ENCODE measurements at places on chromosomes 7 and 10.

- DNase-seq = no peak
Observed at GRCh38 chr7:158536871-158537515, 50.6 kb downstream of the PTPRN2 start.

- no peak for DNase-seq
Observed at GRCh38 chr10:59580026-59580863, 129.4 kb downstream of the SLC16A9 start.

DNA sequence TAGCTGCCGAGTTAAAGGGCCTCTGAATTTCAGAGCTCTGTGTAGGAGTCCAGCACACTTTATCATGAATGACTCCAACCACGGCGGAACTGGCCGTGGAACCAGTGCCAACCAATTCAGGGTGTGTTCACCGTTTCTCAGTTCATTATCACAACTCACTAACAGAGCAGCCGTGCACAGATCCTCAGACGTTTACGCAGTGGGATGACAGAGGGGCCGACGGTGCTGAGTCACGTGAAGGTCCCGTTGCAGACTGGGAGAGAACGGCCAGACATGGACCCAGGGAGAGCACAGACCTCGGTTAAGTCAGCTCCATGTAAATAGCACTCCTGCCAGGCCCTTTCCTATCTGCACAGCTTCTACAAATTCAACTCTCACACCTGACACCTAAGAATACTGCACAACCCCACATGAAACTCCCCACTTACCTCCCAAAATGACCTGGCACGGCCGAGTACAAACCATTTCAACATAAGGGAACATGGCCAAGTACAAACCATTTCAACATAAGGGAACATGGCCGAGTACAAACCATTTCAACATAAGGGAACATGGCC is 95.5 kb downstream of the DIP2C start:
- no peak for DNase-seq

DNA sequence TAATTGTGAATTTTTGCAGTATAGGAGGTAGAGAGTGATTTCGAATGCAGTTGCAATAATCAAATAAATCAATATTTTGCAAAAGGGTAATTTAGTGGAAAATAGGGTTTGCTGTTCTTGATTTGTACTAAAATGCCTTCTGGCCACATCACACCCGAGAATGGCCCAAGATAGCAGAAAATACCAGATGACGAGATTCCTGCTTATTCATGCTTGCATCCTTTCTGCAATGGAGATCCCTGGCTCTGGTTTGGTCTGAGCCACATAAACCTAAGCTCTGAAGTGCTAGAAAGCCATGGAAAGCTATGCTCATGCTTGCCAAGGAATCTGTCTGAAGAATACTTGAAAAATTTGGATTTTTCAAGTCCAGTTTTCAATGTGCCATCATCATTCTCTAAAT is 634.2 kb upstream of the COBL start:
- DNase-seq = no peak

GRCh38 chr7:37354656-37355131 is 94.0 kb downstream of the ELMO1 start:
- no peak for DNase-seq

DNA sequence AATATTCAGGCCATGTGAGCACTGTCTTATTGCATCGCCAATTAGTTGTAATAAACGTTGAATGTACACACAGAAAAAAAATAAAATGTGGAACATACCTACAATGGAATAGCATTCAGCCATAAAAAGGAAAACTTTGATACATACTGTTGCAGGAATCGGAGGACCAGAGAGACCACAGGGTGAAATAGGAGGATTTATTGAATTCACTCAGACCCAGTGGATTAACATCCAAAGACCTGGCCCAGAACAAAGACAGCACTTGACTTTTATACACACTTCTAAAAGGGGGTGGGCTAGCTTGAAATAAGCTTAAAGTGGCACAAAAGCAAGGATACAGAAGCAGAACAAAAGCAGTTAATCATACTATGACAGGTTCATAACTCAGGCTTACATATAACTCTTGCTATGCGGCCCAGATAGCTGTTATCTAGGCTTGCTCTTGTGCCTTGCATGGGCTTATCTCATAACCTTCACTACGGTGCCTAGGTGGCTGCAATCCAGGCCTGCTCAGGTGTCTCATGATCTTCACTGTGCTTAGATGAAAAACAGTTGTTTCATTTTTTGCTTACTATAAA is 292.2 kb upstream of the TAC1 start:
- DNase-seq = no peak

GRCh38 chr7:106779877-106780276 is 85.2 kb upstream of the PIK3CG start:
- no peak for DNase-seq

DNA sequence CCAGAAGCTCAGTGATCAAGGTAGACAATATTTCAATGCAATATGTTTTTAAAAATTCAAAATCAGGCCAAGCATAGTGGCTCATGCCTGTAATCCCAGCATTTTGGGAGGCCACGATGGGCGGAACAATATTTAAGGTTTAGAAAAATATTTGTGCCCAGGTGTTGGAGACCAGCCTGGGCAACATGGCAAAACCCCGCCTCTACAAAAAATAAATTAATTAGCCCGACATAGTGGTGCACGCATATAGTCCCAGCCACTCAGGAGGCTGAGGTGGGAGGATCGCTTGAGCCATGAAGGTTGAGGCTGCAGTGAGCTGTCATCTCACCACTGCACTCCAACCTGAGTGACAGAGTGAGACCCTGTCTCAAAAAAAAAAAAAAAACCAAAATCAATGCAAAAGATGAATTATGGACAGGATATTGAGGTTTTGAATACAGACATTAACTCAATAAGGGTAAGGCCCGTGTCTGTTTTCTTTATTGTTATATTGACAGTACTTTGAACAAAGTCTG is 913 bp upstream of the IFIT5 start:
- DNase-seq = no peak

GRCh38 chr7:150988230-150989226 is 2.3 kb upstream of the NOS3 start:
- peak; percentile 45 for DNase-seq

- DNase-seq = no peak
Observed at GRCh38 chr7:43586251-43586900, 3.5 kb downstream of the STK17A start.

GRCh38 chr7:84247591-84247990 is 53.0 kb upstream of the SEMA3A start:
- no peak for DNase-seq

DNA sequence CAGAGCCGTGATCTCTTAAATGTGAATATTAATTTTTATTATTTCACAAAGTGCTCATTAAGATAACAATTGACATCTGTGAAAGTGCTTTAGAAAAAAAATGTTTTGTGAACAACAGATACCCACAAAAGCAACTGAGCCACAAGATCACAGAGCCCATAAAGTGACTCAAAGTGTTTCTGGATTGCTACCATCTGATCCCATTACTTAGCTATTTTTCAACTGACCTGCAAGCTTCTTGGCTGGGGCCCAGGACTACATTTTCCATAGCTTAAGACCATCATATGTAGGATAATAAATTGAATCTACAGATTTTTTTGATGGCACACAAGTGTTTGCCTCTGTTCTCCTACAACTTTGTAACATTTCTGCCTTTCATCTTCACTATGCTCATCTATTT is 674.4 kb downstream of the PHTF2 start:
- no peak for DNase-seq

DNA sequence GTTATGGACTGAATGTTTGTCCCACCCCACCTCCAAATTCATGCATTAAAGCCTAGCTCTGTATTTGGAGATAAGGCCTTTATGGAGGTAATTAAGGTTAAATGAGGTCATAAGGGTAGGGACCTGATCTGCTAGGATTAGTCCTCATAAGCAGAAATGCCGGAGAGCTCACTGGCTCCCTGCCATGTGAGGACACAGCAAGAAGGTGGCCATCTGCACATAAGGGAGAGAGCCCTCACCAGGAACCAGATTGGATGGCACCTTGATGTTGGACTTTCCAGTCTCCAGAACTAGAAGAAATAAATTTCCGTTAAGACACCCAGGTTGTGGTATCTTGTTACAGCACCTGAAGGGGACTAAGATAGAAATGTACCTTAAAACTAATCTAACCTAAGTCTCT is 816.1 kb upstream of the C7orf33 start:
- no peak for DNase-seq

DNA sequence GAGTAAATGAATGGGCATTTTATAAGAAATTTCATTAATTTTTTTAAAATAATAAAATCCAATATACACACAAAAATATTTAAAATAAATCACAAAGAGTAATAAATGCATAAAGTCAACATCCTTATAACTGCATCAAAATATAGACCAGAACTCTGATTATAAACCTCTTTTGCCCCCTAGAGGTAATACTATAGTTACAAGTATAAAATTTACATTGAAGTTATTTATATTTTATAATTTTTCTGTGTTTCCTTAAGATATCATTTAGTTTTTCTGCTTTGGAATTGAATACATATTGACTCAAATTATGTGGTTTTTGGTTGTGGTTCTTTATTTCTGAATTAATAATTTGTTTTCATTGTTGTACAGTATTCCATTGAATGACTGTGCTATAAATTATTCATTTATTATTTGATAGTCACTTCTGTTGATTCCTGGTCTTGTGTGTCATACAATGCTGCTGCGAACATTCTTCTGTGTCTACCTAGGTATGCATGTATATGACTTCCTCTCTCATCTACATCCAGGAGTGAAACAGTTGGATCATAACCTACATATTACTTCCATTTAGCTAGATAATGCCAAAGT is 673.6 kb downstream of the IPMK start:
- DNase-seq = no peak

- DNase-seq = no peak
Observed at GRCh38 chr7:149196705-149197171, 1.4 kb downstream of the ZNF282 start.

GRCh38 chr10:81594991-81595390 is 280.0 kb upstream of the NRG3 start:
- DNase-seq = no peak

DNA sequence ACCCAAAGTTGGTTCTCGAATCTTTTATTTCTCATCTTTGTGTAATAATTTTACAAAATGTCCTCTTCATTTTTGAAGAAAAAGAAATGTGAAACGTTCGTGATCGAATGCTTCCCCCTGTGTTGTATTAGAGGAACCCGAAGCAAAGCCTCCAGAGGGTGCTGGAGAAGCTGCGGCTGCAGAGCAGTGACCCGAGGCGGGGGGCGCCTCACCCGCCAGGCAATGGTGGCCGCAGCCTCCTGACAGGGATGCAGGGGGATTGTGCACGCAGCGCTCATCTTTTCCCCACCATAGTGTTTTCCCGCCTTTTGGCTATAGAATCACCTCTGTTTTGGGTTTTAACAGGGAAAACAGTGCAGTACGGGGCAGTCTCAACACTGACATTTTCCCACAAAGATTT is 307.5 kb upstream of the ANKRD30A start:
- no peak for DNase-seq
